ENCODE measurements at places on chromosomes 5 and 9.

- no peak for DNase-seq
Observed at GRCh38 chr9:16013826-16014225, 461.0 kb downstream of the CCDC171 start.

- no peak for DNase-seq
Observed at GRCh38 chr5:14776602-14777001, 95.0 kb downstream of the ANKH start.

- peak; percentile 12 for DNase-seq
Observed at GRCh38 chr9:86978922-86979474, 31.7 kb upstream of the GAS1 start.

GRCh38 chr9:104984121-104984520, 56.2 kb upstream of the ABCA1 start:
- DNase-seq: no peak

DNA sequence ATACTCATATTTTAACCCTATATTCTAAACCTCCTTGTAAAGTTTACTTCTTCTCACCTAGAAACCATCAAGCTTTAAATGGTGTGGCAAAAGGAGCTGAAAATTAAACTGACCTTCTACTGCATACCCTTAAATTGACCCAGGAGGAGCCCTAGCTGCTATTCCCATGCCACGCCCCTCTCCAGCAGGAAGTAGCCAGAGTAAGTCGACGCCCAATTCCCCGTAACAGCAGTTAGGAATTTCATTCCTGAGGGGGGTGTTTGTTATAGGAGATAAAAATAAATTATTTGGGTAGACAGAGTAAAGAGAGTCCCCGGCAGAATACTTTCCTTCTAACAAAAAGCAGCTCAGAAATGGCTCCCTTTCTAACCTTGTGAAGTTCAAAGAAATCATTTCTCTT, 111.8 kb upstream of the FAM174A start:
- no peak for DNase-seq

DNA sequence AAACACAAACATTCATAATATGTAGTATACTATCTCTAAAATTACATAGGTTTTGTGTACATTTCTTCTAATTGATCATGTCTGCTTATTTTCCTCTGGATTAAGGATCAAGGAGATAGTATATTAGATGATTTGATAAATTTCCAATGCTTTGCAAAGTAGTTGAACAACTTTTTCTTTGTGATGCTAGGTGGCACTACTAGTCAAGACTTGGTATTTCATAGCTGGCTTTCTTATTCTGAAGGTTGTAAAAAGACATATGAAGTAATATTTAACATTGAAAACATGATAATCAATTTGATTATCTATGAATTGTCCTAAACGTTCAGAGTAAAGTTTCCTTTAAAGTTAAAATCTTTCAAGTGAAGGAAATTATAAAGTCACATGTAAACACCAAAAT, 106.1 kb upstream of the FGF10 start:
- DNase-seq: no peak

DNA sequence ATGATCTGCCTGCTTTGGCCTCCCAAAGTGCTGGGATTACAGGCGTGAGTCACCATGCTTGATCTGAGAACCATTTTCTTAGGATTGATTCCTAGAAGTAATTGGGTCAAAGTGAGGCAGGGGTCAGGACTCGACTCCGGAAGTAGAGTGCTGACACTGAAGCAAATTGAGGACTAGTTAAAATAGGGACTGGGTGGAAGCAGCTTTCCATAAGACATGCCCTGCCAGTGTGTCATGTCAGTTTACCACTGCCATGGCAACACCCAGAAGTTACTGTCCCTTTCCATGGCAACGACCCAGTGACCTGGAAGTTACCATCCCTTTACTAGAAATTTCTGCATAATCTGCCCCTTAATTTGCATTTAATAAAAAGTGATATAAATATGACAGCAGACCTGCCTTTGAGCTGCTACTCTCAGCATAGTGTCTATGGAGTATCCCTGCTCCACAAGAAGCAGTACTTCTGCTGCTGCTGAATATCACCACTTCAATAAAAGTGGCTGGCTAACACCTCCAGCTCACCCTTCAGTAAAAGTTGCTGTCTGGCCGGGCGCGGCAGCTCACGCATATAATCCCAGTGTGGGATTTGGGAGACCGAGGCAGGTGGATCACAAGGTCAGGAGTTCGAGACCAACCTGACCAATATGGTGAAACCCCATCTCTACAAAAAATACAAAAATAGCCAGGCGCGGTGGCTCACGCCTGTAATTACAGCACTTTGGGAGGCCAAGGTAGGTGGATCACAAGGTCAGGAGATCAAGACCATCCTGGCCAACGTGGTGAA, 47.8 kb upstream of the JADE2 start:
- DNase-seq: no peak

- DNase-seq: peak; percentile 71
Observed at GRCh38 chr9:97598461-97599288, 34.5 kb downstream of the TSTD2 start.

DNA sequence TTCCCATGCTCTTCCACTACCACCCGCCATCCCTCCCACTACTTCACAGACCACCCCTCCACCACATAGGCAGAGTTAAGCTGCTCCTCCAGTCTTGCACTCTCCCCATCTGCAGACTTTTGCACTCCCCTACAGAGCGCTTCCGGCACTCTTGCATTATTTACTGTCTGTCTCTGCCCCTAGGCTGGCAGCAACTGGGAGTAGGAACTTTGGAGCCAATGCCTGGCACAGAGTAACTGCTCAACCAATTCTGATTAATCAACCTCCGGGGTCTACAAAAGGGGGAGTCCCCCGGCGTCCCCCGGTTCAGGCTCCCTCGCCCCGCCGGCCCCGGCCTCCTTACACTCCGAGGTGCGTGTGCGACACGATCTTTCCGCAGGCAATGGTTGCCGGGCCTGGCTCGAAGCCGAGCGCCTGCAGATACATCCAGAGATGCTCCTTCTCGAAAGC, 498 bp downstream of the HAUS6 start:
- peak; percentile 47 for DNase-seq

DNA sequence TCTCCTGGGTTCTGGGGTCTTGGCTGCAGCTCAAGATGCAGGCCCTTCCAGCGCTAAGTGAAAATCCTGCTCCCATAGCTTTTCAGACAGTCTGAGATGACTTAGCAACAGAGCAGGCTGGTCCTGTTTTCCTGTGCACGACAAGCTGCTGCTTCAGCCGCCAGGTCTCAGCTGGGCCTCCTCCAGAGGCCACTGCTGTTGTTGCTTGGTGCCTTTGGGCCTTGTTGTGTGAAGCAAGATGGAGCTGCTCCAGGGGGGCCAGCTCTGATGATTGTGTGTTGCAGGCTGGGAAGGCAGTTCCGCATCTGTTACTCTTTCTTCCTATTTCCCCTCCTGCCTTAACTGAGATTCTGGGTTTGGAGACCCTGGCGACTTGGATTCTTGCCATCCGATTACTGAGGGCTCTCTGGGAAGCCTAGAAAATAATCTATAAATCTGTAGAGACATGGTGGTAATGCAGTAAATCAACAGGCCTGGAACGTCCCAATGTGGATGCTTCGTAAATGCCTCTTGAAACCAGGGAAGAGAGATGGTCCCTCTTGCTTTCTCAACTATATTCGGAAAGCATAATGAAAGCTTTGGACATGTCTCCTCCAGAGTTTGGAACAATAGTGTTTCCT, 3.2 kb downstream of the MAP1B start:
- peak; percentile 72 for DNase-seq

DNA sequence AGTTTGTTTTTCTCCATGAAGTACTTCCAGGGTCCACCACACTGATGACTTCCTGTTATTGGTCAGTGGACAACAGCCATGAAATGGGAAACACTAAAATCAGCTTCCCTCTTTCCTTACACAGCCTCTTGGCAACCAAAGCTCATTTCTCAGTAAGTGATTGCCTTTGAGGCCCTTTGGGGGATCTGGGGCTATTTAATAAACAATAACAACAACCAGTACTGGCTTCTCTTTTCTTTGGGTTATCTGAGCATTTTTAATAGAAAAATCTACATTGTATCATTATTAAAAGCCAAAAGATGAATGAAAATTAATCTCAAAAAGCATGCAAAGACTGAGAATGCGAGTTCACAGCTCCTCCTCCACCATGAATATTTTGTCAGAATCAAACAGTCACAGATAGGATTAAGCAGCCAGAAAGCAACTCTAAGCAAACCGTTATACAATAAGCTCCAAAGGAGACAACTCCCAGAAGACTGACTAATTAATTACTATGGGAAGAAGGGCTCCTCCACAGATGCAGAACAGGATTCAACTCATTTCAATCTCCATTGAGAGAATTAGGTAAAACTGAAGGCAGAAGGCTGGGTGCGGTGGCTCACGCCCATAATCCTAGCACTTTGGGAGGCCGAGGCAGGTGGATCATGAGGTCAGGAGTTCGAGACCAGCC, 68.3 kb downstream of the SERINC5 start:
- DNase-seq: no peak

GRCh38 chr5:51983161-51983560, 599.9 kb downstream of the ISL1 start:
- DNase-seq: no peak

GRCh38 chr9:123739902-123740301, 190.0 kb downstream of the DENND1A start:
- DNase-seq: no peak

- no peak for DNase-seq
Observed at GRCh38 chr5:114332925-114333324, 28.9 kb upstream of the KCNN2 start.
